ENCODE measurements at places on chromosomes 5 and 9.

DNA sequence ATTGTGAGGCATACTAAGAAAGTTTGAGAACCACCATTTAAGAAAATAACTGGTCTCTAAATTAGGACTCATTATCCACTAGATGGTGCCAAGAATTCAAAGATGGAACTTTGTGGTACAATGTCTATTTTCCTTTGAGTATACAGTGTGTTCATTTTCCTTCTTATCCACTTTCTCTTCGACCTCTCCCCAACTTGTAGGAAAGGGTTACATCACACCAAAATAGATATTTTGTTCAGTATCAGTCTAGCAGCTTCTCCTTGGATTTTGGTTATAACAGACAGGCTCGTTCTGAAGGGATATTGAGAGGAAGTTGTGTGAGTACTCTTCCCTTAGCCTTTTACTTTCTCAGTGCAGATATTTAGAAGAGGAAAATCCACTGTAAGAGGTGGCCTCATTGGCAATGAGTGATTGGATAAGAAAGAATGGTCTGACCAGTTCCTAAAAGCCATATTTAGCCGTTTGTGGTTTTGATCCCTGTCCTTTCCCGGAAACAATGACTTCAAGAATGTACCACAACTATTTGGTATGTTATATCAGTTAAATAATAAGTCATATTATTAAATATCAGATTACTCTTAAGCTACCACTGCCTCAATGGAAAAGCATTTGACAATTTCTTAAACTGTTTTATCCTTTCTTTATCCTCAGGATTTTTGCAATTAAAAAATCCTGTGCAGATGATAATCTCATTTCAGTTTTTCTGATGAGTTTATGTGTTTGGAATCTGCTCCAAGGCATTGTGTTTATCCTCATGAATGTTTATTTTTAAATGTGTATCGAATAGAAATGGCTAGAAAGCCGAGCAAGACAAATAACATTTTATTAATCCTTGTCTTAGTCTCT is 69.0 kb upstream of the GRAMD2B start:
- peak; percentile 93 for DNase-seq

DNA sequence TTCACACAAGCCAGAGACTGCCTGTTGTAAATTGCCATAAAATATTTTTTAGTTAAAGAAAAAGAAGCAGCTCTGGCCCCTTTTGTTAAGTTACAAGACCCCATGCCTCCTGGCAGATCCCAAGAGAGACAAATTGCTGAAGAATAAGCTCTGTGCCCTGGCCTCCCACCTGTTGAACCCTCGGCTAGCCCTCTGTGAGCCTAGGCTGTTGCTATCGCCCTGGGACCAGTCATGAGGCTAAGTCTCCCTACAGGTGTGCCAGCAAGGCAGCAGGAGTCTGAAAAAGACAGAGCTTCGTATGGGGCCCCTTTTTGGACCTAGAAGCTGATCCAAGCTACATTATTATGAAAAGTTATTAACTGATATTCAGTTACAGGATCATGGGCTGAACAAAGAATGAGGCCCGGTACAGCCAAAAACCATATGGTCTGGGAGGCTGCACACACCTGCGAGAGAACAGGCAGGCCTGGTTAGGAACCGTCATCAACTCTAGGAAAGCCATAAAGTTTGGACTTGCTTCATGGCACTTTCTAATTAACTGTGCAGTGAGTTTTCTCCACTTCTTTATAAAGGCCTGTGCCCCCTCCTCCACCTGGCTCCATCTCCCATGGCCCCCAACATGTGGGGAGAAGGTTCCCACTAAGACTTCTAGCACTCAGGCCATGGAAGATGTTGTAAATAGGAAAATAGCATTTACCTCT is 384.7 kb downstream of the ENC1 start:
- no peak for DNase-seq

GRCh38 chr9:911005-911404 is 65.5 kb upstream of the DMRT3 start:
- DNase-seq: no peak

GRCh38 chr5:127988146-127988760 is 95.3 kb upstream of the SLC12A2 start:
- DNase-seq: peak; percentile 37

GRCh38 chr5:139638090-139638735 is 9.9 kb upstream of the CXXC5 start:
- DNase-seq: peak; percentile 88
